ENCODE measurements at places on chromosomes 7 and 10.
A peak's percentile ranks its signal among the peaks of the same experiment; 100 is the strongest.

GRCh38 chr10:80477813-80478212 lies 23.7 kb downstream of the TSPAN14 start:
- DNase-seq, result peak; percentile 86

DNA sequence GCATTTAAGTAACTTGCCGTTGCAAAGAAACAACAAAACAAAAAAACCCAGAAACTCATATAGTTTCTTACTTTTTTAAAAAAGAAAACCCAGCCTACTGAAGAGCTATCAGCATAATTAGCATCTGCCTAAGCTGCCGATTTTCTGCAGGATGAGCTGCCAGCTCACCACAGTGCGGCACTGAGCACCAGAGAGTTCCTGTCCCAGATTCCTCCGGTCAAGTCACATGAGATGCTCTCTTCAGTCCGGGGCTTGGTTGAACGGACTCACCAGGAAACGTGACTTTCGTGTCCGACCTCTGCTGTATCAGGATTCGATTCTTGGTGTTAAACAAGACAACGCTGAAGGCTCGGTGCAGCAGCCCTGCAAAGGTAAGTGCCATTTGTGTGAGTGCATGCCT lies 3.2 kb downstream of the IDI2 start:
- DNase-seq, result no peak

DNA sequence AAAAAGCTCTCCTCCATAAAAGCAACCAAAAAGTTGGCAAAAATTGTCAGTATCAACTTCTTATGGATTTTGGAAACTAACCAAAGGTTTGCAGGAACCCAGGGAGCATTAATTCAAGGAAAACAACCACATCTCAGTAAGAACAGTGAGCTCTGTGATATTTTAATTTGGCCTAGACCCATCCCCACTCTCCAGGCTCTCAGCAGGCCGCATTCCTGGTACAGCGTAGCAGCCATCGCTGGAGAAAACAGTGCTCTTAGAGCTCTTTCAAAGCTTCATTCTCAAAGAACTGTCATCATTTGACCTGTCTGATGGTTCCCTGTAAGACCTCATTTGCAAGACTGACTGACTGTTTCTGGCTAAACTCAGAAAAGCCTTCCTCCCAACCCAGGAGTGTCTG lies 81.9 kb downstream of the NUDCD3 start:
- no peak for DNase-seq

DNA sequence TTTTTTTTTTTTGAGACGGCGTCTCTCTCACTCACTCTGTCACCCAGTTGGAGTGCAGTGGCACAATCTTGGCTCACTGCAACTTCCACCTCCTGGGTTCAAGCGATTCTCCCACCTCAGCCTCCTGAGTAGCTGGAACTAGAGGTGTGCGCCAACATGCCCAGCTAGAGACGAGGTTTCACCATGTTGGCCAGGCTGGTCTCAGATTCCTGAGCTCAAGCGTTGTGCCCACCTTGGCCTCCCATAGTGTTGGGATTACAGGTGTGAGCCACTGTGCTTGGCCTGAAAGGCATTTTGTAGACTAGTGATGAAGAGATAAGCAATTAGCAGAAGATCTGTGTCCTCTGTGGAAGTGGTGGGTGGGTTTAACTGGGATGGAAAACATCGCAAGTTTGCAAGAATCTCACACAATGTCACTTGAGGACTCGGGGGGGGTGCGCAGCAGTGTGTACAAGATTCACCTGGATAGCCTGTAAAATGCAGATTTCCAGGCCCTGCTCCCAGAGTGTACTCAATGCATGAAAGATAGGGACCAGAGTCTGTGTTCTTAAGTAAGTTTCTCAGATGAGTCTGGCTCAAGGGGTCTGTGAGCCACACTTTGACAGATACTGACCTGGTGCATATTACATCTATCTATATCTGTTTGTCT lies 10.9 kb downstream of the CYP17A1 start:
- no peak for DNase-seq

DNA sequence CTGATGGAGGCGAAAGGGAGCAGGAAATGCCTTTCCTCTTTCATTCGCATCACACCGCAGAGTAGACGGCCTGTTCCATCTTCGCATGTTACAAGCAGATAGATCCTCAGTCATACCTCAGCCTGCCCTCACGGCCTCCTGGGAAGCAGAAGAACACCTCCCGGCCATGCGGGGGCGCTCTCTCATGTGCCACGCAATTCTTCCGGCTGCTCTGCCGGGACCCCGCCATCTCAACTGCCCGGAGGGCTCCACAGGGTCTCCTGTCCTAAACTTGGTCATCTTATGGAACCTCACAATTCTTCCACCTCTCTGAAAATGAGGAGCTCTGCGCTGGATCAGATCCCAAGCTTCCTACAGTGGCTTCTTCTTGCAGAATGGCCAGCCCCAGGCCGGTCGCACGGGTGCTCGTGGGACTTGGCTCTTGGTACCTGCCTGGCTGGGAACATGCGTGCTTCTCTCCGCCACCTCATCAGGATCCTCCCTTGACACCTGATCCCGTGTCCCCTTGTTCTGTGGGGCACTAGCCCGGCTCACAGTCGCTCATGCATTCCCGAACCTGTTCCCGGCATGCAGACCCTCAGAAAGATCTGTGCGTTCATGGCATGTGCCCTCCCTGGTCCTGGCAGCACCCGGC lies 262.8 kb upstream of the SHH start:
- no peak for DNase-seq

- no peak for DNase-seq
Observed at GRCh38 chr7:103577059-103577458, 131.1 kb upstream of the SLC26A5 start.

DNA sequence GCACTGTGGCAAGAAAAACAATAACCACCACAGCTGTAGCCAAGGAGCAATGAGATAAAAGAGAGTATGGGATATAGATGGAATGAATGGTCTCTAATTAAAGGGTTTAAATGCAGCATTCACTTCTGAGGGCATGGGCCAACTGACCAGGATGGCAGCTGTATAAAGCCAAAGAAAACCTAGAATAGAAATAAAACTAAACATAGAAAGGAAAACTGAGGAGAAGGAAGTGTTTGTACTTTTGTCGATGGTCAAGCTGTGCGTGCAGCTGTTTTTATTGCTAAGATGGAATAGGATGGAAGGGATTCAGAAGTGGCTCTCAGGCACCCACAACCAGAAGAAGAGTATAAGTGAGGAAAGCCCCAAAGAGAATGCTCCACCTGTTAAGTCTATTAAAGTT lies 37.9 kb downstream of the ZC3HC1 start:
- DNase-seq, result no peak

DNA sequence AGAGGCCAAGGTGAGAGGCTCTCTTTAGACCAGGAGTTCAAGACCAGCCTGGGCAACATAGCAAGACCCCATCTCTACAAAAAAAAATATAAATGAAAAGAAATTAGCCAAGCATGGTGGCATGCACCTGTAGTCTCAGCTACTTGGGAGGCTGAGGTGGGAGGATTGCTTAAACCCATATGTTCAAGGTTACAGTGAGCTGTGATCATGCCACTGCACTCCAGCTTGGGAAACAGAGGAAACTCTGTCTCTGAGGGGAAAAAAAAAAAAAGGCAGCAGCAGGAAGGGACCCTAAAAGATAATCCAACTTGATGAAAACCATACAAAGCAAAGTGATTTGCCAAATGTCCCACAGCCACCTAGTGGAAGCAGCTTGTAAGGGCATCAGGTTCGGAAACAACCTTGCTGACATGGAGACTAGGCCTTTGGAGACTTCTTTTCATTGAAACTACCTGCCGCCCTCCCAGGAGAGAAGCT lies 15.6 kb upstream of the PBLD start:
- DNase-seq, result peak; percentile 53

GRCh38 chr7:66307591-66308215 lies 102.6 kb downstream of the TPST1 start:
- peak; percentile 23 for DNase-seq

- DNase-seq, result no peak
Observed at GRCh38 chr7:135380351-135380750, 129.6 kb downstream of the CNOT4 start.

DNA sequence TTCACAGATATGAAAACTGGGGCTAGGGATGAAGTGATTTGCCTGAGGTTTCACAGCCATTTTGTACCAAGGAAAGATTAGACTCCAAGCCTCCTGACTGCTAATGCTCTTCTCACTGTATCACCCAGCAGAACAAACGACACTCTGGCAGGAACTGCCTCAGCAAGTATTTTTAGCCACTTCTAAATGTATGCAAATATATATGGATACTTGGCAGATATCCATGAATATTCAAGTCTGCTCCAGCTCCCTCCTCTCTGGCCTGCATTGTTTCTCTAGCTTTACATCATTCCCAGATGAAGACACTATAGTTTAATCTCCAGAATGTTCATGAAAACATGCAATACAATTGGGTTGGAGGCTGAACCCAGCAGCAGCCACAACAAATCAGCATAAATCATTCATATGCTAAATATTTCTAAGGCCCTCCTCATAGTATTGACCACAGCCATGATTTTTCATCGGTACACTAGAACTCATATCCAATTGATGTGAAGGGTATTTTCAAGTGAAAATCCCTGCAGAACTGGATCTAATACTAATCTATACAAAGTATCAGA lies 65.5 kb downstream of the HPSE2 start:
- no peak for DNase-seq

GRCh38 chr7:7654964-7655715 lies 14.6 kb downstream of the UMAD1 start:
- no peak for DNase-seq

DNA sequence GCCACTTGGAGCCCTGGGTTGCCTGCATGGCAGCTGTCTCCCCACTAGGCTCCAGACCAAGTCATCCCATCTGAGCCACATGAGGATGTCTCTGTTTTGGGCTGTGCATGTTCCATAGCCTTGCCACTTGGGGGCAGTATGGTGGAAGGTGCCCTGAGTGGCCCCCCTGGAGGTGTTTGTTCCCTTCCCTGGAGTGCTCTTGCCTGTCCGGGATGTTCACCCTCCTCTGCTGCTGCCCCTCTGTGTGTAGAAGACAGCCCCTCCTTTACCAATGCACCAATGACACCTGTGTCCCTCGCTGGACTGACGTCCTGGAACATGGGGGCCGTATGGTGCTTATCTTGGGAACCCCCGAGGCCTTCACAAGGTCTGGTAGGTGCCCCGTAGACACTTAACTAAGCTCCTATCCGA lies 100.2 kb downstream of the ACTR3B start:
- DNase-seq, result peak; percentile 13

- no peak for DNase-seq
Observed at GRCh38 chr10:115773832-115774231, 499.2 kb downstream of the GFRA1 start.

GRCh38 chr7:7190142-7190541 lies 7.8 kb downstream of the C1GALT1 start:
- DNase-seq, result no peak

GRCh38 chr10:115441907-115442545 lies 348.9 kb downstream of the ATRNL1 start:
- no peak for DNase-seq

- no peak for DNase-seq
Observed at GRCh38 chr7:52764492-52765169, 270.8 kb upstream of the POM121L12 start.

DNA sequence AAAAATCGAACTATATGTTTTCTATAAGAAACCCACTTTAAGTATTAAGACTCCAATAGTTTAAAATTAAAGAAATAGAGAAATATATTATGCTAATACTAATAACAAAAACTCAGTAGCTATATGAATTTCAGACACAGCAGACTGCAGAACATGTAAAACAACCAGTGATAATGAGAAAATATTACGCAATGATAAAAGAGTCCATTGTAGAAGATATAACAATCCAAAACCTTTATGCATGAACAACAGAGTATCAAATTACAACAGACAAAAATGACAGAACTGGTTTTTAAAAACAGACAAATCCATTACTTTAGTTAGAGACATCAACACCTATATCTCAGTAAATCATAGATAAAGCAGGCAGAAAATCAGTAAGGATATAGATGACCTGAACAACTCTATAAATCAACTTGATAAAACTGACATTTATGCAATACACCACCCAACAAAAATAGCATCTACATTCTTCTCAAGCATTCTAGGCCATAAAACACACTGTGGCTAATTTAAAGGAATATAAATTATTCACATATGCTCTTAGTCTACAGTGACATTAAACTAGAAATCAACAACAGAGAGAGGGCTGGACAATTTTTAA lies 669.5 kb upstream of the GHITM start:
- DNase-seq, result no peak

DNA sequence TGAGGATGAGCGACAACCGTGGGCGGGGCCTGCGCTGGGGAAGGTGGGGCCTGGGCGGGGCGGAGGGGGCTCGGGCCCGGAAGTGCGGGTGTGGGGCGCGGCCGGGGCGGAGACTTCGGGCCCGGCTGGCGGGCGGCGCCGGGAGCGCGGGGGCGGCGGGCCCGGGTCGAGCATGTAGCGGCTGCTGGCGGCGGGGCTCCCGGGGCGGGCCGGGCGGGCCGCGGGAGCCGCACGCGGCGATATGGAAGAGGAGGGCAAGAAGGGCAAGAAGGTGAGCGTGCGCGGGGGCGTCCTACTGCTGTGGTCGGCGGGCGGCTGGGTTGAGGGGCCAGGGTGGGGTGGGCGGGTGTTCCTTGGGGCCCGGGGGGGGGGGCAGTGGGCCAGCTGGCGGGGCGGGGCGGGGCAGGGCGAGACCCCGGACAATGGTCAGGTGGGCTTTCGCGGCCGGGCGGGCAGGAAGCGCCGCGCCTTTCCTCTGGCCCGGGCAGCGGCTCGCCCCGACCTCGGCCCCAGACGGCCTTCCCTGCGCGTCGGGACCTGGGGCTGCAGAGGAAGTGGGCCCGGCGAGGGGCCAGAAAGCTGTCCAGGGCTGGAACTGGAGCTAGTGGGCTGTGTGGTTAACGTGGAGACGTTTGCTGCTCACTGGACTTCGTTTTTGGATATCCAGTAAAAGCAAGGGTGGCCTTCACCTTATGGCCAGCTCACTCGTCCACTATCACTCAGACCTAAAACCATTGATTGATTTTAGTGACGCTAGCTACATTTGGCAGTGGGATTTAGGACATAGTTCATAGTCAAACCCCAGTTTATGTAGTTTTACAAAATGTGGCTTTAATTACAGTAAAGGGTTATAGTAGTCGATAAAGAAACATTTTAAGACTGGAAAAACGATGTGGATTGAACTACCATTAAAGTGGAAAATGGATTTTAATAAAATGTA lies at the start of gene CCM2:
Gene CCM2, plus strand, starts transcription at position 109 of the 940 bp plus-strand sequence. Its CDS starts 133 bp downstream, at position 242.
- DNase-seq, result no peak

DNA sequence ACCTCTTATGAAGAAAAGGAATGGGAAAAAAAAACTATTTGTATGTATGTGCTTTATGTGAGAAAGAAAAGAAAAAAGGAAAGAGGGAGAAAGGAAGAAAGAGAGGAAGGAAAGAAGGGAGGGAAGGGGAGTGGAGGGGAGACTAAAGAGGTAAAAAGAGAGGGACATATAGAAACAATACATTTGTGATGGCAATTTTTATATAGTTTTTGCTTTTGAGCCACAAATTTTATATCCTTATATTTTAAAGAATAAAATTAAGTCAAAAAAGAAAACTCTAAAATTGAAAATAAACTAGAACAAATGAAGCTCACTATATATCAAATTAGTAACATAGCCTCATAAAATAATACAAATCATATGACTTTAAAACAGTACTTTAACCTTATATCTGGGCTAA lies 11.0 kb downstream of the C7orf25 start:
- no peak for DNase-seq

- DNase-seq, result peak; percentile 86
Observed at GRCh38 chr10:61975391-61975932, 74.0 kb downstream of the ARID5B start.

All from HFFc6 (cell line).